ENCODE measurements at places on chromosomes 16 and 17.

DNA sequence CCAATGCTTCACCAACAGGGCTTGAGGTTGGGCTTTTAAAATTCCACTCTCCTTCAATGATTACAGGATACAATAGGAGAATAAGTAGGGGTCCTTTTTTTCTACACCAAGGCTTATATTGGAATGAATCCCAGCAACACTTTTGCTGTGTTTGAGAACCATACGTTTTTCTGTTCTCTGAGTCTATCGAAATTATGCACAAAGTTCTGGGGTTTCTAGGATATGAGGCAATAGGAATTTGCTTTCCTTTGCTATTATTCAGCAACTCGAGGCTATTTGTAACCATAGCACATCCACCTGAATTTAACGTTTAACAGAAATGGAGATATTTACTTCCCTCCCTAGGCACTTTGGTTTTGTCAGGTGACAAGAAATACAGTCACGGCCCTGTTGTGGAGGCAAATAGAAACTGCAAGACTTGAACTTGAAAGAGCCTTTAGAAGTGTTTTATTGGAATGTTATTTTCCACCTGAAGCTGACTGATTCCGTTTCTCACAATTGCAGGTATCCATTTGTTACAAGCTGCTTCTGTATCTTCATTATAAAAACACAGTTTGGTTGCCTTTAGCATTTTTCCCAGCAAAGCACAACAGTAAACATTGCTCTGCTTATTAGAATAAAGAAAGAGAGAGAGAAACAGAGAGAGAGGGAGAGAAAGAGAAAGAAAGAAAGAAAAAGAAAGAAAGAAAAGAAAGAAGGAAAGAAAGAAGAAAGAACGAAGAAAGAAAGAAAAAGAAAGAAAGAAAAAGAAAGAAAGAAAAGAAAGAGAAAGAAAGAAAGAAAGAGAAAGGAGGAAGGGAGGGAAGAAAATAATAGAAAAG, 109.6 kb downstream of the HS3ST3A1 start:
- no peak for DNase-seq

DNA sequence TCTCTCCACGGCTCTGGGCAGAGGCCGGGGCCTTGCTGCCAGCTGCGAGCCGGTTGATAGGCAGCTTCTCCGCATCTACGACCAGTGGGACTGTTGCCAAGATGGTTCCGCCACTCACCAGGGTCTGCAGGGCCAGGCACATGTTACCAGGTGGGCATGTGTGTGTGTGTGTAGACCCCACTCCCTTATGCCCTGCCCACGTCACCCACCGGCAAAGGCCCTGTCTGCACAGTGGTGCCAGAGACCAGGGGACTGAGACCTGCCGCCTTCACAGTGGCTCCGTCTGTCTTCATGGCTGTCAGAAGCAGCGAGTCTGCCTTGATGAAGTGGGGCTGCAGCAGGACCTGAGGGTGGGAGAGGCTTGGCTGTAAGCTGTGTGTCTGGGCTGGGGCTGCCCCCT, 17.7 kb downstream of the SREBF1 start:
- no peak for DNase-seq

GRCh38 chr17:35448899-35449227, 297 bp upstream of the SLFN13 start:
- no peak for DNase-seq

- no peak for DNase-seq
These were observed 20.9 kb downstream of the ABR start for GRCh38 chr17:1158879-1159278.

GRCh38 chr16:71287454-71287853, 1.7 kb downstream of the CMTR2 start:
- no peak for DNase-seq

GRCh38 chr16:27365142-27366089, 36.6 kb upstream of the IL21R start:
- DNase-seq = no peak

DNA sequence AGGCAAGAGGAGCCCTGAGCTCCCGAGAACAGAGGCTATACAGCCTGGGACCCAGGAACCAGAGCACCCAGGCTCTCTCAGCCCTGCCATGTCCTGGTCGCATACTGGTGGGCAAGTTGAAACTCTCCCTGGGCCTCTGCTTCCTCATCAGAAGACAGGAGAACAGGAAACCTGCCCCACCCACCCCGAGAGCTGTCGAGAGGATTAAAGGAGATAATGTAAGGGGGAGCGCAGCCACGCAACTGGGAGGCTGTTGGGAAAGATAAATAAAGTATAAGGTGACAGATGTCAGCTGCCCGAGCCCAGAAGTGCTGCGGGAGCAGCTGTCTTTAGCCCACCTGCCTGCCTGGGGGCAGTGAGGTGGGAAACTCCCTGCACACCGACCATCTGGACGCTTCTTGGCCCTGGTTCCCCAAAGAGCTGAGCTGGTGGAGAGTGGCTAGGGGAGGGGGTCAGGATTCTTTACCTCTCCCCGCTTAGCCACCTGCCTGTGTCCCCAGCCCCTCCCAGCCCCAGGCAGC, 6.8 kb downstream of the KIF19 start:
- no peak for DNase-seq

GRCh38 chr17:304461-304860, 48.1 kb downstream of the RPH3AL start:
- DNase-seq = no peak

DNA sequence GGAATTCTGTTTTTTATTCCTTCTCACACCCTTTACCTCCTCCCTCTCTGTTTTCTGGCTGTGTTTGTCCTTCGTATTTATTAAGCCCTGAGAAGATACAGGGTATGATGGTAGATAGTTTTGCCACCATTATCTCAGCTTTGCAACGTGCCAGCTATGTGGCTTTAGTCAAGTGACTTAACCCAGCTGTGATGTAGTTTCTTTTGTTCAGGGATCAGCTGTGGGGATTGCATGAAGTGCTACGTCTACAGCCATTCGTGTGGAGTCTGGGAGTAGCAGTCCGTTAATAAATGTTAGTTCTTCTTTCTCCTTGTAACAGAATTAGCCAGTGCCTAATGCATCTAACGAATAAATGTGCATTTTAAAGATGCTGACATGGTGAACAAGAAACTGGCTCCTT, 128.4 kb downstream of the HAPSTR1 start:
- no peak for DNase-seq

DNA sequence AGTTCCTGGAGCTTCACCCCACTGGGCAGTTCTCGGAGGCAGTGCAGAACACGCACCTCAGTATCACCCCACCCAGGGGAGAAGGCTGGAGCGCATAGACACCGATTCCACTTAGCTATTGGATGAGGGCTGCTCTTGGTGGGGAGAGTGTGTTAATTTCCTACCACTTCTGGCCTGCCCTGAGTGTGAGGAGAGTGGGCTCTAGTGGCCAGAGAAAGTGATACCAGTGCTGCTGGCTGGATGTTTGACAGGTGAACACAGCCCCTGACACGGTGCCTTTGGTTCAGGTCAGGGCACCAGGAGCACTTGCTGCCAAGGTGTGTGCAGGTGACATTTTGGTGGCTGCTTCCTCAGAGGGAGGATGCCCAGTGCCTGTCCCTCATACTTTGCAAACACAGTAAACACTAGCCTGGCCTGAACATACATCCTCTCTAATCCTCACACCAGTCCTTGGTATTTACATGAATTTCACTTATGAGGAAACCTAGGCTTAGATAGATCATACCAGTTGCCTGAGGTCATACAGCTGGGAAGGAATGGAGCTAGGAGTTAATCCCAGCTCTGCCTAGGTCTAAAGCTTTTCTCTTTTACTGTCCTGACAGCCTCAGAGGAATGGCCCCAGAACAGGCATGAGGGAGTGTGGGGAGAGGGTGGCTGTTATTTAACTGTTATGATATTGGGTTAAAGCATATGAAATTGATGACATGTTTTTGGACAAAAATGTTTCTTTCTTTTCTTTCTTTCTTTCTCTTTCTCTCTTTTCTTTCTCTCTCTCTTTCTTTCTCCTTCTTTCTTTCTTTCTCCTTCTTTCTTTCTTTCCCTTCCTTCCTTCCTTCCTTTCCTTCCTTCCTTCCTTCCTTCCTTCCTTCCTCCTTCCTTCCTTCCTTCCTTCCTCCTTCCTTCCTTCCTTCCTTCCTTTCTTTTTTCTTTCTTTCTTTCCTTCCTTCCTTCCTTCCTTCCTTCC, 21.0 kb upstream of the ITGAX start:
- DNase-seq = peak; percentile 55

- DNase-seq = no peak
These were observed 121.6 kb upstream of the ANKFN1 start for GRCh38 chr17:56031636-56032035.

GRCh38 chr17:34532281-34533065, 46.9 kb upstream of the TMEM132E start:
- DNase-seq = no peak

DNA sequence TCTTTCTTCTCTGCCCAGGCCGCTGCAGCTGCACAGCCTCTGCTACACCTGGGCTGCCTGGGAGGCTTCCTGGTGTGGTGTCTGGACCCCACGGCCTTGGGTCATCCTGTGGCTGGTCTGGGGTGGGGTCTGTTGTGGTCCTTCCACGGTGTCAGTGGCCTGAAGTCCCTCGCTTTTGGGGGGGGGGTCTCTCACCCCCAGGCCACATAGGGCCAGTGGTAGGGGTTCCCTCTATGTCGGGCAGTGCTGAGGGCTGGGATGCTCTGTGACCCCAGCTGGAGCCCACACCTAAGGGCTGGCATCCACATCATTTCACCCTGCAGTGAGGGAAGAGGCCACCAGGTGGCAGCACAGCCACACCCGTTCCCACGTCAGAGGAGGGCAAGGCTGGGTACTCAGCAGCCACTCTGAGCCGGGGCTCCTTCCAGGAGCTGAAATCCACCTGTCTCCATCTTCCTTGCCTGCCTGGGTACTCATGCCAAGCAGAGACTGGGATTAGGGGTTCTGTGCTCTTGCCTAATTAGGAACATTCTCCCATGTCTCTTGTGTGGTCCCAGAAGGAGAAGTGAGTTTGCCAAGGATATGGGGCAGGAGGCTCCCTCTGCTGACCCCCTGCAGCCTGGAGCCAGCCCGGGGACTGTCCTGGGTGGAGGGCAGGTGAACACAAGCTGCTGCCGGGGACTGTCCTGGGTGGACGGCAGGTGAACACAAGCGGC, 13.0 kb downstream of the ENGASE start:
- peak; percentile 70 for DNase-seq

- DNase-seq = no peak
These were observed 16.2 kb upstream of the MRC2 start for GRCh38 chr17:62611292-62611691.

DNA sequence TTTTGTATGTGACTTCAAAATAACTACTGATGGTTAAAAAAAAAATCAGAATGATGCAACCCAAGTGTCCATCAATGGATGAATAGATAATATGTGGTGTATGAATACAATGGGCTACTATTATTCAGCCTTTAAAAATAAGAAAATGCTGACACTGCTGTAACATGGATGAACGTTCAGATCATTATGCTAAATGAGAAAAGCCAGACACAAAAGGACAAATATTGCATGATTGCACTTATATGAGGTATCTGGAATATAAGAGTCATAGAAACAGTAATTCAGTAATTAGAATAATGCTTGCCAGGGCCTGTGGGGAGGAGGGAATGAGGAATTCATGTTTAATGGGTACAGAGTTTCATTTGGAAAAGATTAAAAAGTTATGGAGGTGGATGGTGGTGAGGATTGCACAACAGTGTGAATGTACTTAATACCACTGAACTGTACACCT, 25.4 kb downstream of the TENT4B start:
- DNase-seq = no peak

GRCh38 chr17:68351395-68351794, 60.1 kb downstream of the ARSG start:
- no peak for DNase-seq

- no peak for DNase-seq
These were observed 116.7 kb downstream of the CCDC182 start for GRCh38 chr17:57628421-57628820.

- no peak for DNase-seq
These were observed 17.0 kb downstream of the SLC38A10 start for GRCh38 chr17:81277946-81278693.

- DNase-seq = peak; percentile 30
These were observed 5.2 kb downstream of the P4HB start for GRCh38 chr17:81854974-81855774.

GRCh38 chr17:47330548-47330947, 6.8 kb downstream of the EFCAB13 start:
- no peak for DNase-seq

- no peak for DNase-seq
These were observed 18.0 kb upstream of the RNF135 start for GRCh38 chr17:30952638-30953393.

DNA sequence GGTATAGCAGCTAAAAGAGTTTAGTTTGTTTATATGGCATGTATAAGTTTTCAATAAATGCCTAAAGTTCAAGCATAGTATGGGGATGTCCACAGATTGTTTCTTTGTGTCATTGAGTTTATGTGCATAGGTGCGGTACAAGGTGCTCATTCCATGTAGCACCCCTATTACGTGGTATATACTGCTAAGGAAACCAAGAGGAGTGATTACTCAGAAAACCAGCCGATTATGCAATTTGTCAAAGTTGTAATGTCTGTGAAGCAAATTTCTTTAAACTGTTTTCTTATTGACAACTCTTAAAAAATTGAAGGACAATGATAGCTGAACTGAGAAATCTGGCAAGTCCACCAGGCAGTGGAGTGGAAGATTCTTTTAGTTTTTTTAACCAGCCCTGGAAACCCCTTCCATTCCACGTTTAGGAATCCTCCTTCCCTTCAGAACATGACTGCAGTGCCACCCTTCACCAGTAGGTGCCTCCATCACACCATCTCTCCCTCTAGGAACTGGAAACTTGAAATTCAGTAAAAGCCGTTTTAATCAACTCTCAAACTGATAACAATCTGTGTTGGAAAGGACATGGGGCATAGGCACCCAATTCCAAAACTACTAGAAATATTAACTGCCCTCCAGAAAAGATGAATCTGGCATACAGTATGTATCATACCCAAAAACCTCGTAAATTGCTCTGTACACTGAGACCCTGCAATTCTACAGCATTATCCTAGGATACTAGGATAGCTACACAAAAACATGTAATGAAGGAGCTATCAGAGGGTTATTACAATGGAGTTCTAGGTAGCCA, 43.5 kb downstream of the REXO5 start:
- DNase-seq = peak; percentile 78

- no peak for DNase-seq
These were observed 11.2 kb downstream of the TADA2A start for GRCh38 chr17:37417852-37418251.

DNA sequence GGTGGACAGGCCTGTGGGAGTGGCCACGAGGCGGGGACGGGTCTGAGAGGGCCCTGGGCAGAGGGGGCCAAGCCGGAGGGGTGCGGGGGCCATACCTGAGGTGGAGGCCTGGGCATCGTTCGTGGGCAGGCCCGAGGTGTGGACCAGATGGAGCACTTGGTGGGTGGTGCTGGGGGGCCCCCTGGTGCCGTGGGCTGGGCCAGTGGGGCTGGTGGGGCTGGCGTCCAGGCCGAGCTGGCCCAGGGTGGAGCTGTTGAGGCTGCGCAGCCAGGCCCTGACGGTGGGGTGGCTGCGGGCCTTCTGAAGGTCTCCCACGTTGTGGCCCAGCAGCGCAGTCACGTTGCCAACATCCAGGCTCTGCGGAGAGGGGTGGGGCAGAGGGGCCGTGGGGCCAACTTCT, 9.4 kb downstream of the MSLN start:
- DNase-seq = no peak

Data from MCF 10A (cell line).